ENCODE measurements at places on chromosomes 3 and 15.

GRCh38 chr3:71120012-71120411 lies 463.5 kb downstream of the FOXP1 start:
- DNase-seq, result no peak

- DNase-seq, result no peak
Observed at GRCh38 chr15:58520464-58520863, 88.7 kb downstream of the LIPC start.

DNA sequence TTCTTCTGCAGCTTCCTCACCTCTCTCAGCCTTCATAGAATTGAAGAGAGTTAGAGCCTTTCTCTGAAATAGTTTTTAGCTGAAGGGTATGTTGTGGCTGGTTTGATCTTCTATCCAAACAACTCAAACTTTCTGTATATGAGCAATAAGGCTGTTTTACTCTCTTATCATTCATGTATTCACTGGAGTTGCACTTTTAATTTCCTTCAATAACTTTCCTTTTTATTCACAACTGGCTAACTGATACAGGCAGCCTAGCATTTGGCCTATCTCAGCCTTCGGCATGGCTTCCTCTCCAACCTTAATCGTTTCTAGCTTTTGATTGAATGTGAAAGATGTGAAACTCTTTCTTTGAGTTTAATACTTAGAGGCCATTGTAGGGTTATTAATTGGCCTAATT lies 109.3 kb downstream of the GTPBP8 start:
- no peak for DNase-seq

GRCh38 chr3:56042326-56042951 lies 425.8 kb downstream of the ERC2 start:
- DNase-seq, result peak; percentile 47

- DNase-seq, result no peak
Observed at GRCh38 chr3:56591262-56591661, 34.3 kb downstream of the CCDC66 start.

DNA sequence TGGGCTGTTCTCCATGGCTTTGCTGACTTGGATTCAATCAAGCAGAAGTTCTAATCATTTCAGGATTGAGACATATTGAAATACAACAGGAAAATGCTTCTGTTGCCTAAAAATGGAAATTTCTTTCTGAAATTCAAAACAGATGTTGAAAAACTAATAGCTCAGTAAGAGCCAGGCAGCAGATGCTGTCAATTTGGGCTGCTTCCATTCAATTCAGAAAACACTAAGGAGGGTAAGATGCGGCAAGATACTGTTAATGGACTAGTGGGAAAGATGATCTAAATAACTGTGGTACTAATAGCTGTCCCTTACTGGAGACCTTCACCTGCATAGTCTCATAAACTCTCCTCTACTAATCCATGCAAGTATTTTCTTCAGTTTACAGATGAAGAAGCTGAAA lies 53.5 kb downstream of the DGKG start:
- no peak for DNase-seq
